ENCODE measurements at places on chromosomes 6 and 20.

DNA sequence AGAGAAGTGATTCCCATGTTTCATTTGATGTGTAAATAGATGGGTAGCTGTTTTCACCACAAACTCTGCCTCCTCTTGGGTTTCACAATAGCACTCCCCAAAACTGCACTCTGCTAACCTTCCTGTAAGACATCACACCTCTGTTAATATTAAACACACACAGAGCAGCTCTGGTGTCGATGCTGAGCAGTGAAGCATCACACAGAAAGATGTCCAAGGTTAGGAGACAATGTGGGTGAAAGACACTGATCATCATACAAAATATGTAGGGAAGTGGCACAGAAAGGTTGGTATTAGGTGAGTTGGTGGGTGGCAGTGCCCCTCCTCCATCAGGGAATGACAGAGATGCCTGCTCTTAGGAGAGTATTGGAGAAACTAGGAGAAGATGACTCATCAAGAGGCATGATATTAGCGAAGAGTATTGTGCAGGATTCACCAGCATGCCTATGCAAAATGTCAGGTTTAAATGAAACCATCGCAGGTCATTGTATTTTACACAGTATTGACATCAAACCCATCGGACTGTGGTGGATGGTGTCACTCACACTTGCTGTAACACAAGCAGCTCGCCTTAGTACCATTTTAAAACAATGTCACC lies 199.7 kb downstream of the TBXT start:
- DNase-seq: no peak

DNA sequence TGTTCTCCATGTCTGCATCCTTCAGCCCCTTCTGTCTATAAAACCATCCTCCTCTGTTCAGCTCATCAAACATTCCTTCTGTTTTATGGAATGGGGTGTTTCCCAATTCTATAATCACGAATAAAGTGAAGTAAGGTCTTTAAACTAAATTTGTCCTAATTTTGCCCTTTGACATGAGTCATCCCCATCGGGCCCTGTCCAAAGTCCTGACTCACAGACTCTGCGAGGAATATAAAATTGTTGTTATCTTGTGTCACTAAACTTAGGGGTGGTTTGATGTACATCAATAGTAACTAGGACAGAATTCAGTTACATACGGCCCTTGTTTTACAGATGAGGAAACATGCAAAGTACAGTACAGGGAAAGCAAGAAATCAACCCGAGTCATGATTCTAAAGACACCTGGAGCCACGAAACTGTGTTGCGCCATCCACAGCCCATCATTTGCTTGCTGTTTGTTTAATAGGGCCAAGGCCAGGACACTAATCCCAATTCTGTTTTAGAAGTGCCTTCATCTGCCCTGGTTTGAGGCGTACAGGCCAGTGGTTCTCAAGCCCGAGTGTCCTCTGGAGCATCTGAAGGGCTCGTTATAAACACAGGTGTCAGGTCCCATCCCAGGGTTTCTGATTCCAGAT lies 2.8 kb downstream of the ACSS1 start:
- no peak for DNase-seq

GRCh38 chr6:142412658-142413057 lies 110.9 kb downstream of the ADGRG6 start:
- DNase-seq: no peak

DNA sequence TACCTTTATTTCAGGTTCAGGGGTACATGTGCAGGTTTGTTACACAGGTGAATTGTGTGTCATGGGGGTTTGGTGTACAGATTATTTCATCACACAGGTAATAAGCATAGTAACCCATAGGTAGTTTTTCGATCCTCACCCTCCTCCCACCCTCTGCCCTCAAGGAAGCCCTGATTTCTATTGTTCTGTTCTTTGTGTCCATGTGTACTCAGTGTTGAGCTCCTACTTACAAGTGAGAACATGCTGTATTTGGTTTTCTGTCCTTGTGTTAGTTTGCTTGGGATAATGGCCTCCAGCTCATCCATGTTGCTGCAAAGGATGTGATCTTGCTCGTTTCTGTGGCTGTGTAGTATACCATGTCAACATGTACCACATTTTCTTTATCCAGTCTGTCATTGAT lies 66.0 kb downstream of the STK4 start:
- DNase-seq: no peak

DNA sequence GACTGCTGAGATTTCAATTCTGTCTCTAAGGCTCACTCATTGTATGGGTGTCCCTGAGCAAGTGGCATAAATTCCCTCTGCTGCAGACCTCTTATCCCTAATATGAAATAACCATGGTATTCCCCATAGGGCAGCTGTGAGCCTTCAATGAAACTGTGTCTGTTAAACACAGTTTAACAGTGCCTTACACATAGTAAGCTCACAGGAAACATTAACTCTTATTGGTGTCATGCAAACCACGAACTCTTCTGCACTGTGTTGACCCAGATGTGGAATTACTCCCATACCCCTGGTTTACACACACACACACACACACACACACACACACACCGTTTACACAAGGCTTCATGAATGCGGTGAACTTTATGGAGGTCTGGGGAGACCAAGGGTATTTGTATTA lies 23.2 kb downstream of the DAAM2 start:
- no peak for DNase-seq

- no peak for DNase-seq
Measured at GRCh38 chr6:83270971-83271719, 78.0 kb downstream of the RWDD2A start.

DNA sequence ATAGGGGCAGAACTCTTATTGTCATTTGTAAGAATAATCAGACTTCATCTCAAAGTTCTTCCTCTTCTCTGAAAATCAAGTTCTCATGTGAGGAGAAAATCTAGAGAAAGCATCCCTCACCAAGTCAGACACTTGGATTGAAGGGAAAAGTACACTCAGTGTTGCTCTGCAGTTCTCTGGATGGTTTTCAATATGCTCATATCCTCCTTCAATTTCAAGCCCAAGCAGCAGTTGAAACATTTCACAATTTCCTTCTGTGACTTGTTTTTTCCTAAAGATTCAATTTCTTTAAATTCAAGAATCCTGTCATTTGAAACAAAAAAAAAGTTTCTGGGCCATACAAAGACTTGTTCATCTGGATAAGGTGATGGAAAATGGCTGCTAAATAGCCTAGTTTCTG lies 140.2 kb upstream of the AHI1 start:
- DNase-seq: no peak

- no peak for DNase-seq
Measured at GRCh38 chr6:33217246-33217645, 8.9 kb downstream of the RING1 start.

- no peak for DNase-seq
Measured at GRCh38 chr20:55258559-55258958, 746.8 kb downstream of the CBLN4 start.

GRCh38 chr6:111757342-111757741 lies 115.9 kb downstream of the FYN start:
- DNase-seq: no peak

- DNase-seq: no peak
Measured at GRCh38 chr6:157795841-157796240, 27.2 kb upstream of the SNX9 start.

GRCh38 chr20:51583499-51583898 lies 41.0 kb upstream of the NFATC2 start:
- no peak for DNase-seq

- DNase-seq: no peak
Measured at GRCh38 chr20:5835321-5835821, 85.2 kb downstream of the SHLD1 start.

- no peak for DNase-seq
Measured at GRCh38 chr20:41905199-41905598, 287.0 kb upstream of the CHD6 start.

DNA sequence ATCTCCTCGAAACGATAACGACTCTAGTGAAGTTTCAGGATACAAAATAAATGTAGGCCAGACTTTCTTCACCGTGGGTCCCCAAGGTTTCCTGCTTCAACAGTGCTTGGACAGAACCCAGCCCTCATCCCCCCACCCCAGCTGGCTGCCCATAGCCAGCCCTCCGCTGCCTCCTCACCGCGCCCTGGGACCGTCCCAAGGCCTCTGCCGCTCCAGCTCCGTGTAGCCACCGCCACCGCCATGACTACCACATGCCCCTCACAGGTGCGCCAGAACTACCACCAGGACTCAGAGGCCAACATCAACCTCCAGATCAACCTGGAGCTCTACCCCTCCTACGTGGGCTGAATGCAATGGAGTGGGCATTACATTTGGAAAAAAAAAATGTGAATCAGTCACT lies 42.2 kb upstream of the KIAA1586 start:
- no peak for DNase-seq

- DNase-seq: no peak
Measured at GRCh38 chr6:170111141-170111664, 179.7 kb downstream of the DLL1 start.

DNA sequence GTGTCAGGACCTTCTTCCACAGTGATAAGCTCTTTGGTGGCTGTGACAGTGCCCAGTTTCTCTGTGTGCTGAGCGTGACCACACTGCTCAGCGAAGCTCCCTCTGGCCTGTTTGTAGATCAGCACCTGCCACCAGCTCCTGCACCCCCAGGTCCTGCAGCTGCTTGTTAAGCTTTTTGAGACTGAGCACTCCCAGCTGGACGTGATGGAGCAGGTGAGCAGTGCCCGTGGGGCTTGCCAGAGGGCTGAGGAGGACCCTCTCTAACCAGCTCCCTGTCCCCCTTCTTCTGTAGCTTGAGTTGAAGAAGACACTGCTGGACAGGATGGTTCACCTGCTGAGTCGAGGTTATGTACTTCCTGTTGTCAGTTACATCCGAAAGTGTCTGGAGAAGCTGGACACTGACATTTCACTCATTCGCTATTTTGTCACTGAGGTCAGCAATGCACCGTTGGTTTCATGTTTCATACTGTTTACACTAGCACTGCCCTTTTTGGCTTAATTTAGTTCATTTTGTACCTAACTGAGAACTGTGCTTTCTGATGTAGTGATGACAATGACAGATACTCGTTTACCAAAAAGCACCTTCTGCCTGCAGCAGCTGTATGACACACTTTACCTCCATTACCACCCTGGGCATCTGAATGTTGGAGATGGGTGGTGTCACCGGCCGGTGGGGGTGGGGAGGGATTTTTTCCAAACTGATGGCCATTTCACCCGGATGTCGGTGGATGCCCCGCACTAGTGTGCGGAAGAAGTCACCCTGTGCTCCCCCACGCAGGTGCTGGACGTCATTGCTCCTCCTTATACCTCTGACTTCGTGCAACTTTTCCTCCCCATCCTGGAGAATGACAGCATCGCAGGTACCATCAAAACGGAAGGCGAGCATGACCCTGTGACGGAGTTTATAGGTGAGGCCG lies 12.5 kb downstream of the NELFCD start:
- no peak for DNase-seq

DNA sequence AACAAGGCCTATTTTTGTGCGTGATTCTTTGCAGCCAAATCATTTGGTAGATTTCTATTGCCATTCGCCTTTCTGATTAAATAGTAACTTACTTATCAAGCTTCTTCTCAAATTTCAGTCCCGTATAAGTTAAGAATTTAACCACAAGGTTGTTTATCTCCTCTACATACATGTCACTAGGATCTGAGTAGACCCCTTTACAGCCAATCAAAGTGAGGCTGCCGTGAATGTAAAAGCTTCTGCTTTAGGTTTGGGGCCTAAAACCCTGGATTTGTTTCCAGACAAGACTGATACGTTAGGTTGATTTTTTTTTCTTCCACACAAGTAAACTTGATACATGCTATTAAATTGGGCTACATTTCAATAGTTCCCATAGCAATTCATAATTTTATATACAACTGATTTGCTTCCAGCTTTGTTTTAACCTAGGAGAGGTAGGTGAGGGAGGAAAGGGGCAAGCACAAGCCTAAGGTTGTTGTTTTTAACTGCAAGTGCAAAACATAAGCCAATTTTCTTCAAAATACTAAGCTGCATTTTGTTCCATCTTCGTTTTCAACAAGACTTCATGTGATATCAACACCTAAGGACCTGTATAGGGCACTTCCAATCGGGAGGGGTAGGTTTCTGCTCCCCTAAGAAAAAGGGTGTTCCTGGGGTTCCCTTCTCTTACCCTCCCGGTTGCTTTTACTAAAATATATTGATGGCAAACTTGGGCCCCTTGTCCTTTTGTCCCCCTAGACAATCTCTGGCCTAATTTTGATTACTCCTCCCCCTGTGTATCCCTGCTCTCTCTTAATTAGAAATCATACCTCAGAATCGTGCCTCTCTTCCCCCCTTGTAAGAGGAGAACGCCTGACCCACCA lies 1.7 kb downstream of the RANBP9 start:
- no peak for DNase-seq

DNA sequence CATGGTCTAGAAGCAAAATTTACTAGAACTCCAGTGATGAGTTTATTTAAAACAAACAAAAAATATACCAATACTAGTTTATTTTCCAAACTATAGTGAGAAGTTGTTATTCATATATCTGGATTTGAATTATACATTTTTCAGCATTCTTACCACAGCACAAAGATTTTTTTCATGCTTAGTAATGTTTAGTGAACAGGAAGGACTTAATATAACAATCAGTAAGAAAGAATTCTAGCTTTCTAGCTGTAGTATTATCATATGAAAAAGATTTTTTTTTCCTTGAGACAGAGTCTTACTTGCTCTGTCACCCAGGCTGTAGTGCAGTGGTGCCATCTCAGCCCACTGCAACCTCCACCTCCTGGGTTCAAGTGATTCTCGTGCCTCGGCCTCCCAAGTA lies 13.8 kb downstream of the MARCKS start:
- DNase-seq: no peak

- DNase-seq: peak; percentile 64
Measured at GRCh38 chr6:111764238-111765175, 108.7 kb downstream of the FYN start.

- no peak for DNase-seq
Measured at GRCh38 chr20:18702736-18703135, 110.8 kb upstream of the SCP2D1 start.

DNA sequence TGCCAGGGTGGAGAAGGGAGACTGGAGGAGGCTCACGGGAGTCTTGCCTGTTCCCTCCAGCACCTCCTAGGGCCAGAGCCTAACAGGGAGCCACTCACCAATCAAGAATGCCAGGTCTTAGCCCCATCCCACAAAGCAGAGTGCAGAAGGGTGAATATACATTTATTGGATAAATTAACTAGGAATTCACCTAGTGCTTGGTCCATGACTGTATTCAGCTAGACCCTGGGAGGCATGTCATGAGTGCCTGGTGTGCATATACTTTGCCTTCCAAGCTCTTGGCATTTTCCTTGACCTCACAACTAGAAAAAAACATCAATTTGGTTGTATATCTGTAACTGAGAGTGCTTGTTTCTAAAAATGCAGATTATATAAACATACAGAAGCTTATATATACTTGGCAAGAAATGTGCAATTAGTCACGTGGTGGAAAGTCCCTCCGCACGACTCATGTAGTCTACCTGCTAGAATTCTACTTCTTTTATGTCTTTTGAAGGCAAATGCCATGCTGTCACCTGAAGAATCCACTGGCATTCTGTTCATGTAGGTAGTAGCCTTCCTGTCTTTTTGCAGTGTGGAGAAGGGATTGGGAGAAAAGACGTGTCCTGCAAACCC lies 991.0 kb downstream of the KIF16B start:
- no peak for DNase-seq

- no peak for DNase-seq
Measured at GRCh38 chr6:128600397-128600951, 80.1 kb upstream of the PTPRK start.

GRCh38 chr20:32116079-32116521 lies 6.6 kb downstream of the TM9SF4 start:
- no peak for DNase-seq

All from stimulated activated CD4-positive, alpha-beta T cell treated with anti-CD3 and anti-CD28 coated beads, Interleukin-4, amount 100 ng/mL, for 4 hours (primary cell).